ENCODE measurements at places on chromosomes 6 and 20.

DNA sequence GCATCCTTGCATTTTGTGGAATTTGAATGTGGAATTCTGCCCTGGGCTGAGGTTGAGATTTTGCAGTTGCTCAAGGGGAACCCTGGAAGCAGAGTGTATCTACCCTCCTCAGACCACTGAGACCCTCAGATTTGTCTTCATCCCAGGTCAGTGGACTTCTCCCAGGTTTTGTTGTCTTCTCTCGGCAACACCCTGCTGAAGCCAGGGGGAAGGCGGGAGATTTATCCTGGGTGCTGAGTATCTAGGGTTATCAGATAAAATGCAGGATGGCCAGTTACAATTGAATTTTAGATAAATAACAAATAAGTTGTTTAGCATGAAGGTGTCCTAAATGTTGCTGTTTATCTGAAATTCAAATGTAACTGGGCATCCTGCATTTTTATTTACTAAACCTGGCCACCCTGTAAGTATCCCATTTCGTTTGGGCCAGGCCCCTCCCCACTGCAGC is 43.0 kb downstream of the FGD2 start:
- no peak for DNase-seq

DNA sequence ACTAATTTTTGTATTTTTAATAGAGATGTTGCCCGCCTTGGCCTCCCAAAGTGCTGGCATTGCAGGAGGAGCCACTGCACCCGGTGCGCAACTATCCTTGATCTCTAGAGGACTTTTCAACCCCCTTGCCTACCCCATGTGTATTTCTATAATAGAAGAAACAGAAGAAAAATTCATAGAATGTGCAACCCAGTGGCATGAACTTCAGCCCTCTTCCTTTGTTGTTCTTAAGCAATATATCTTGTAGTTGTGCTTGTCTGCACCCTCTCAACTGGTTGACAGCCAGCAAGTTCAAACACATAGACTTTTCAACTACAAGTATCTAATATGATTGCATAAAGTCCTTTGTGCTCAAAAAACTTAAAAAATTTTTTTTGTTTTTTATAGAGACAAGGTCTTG is 72.3 kb upstream of the NCOA3 start:
- DNase-seq: no peak

DNA sequence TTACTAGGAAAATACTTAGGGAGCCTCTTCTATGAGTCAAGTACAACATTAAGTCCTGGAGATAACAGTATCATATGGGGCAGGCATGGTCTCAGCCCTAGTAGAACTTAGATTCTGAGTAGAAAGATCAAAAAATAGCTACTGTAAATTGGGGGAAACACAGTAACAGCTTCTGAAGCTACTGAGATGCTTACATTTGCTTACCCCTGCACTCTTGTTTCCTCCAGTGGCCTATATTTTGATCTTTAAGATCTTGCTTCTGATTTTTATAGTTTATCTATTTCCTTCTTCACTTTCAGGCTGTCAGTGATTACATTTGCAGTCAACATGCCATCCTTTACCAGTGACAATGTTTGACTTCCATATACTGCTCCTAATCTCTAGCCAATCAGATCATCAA is 35.3 kb downstream of the HIVEP2 start:
- DNase-seq: peak; percentile 10

DNA sequence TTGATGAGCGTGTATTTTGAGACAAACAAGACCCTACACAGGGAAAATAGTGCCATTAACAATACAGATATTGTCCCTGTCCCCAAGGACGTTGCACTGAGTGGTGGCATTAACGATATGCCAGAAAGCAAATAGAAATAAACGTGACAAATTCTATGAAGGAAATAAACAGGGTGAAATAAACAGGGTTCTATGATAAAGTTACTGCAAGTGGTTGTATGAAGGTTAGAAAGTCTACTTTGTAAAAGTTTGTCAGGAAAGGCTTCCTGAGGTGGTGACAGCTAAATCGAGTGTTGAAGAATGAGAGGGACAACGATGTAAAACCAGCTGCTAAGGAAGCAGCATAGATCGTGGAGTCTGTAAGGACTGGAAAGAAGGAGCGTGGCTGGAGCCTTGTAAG is 380.2 kb downstream of the LAMA2 start:
- DNase-seq: no peak

DNA sequence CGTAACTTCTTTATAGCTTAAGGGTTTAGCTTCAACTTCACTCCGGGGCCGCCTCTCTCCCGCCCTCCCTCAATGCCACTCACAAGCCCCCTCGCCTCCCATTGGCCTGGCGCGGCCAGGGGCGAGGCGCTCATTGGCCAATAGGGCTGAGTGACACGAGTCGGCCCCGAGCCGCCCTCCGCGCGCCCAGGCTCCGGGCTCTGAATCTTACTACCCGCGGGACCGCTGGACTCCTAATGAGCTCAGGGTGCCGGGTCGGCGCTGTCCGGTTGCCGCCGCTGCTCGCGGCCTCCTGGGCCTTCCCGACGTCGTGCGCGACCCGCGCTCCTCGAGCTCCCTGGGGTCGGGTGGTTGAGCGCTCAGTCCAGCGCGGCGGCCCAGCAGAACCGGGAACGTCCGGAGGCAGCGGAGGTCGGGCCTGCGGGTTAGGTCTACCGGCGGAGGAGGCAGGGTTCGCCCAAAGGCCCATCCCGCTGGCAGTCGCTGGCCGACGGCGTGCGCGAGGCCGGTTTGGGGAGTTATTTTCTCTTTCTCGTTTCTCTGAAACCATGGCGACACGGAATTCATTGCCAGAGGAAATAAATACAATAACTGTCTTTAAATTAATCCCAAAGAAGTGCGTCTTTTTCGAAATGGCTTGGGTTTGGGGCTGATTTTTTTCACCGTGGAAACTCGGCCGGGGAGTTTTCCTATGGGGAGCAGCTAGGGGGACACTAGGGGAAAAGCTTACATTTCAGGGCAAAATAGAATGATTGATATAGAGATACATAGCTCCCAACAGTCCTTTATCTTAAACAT is at the start of gene SIM1:
Gene SIM1, minus strand, starts transcription at position 19 of the 798 bp plus-strand sequence. CDS start 1,453 bp downstream, outside the sequence.
- DNase-seq: peak; percentile 58
